AG09309 (cell line): ENCODE measurements at places on chromosomes 7 and 10.
A peak's percentile ranks its signal among the peaks of the same experiment; 100 is the strongest.

GRCh38 chr10:128814782-128815181, 652.3 kb upstream of the MGMT start:
- no peak for DNase-seq

- DNase-seq, result no peak
Observed at GRCh38 chr7:87715545-87715944, 87.3 kb downstream of the RUNDC3B start.

- DNase-seq, result no peak
Observed at GRCh38 chr7:112819536-112819935, 29.3 kb upstream of the TMEM168 start.

DNA sequence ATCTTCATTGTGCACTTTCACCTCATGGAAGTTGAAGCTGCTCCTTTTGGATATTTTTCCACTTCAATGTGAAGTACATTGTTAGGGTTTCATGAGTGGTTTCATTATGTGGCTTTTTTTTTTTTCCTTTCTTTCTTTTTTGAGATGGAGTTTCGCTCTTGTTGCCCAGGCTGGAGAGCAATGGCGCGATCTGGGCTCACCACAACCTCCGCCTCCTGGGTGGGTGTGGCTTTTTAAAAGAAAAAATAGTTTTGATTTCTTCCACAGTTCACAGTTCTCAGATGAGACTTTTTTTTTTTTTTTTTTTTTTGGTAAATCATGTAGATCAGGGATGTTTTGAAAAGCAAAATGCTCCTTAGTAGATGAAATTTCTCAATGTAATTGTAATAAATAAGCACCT, 652.3 kb upstream of the ANKRD30A start:
- no peak for DNase-seq

- no peak for DNase-seq
Observed at GRCh38 chr7:24733414-24734060, 23.7 kb downstream of the GSDME start.

GRCh38 chr7:24604630-24605029, 31.4 kb downstream of the PALS2 start:
- DNase-seq, result no peak

DNA sequence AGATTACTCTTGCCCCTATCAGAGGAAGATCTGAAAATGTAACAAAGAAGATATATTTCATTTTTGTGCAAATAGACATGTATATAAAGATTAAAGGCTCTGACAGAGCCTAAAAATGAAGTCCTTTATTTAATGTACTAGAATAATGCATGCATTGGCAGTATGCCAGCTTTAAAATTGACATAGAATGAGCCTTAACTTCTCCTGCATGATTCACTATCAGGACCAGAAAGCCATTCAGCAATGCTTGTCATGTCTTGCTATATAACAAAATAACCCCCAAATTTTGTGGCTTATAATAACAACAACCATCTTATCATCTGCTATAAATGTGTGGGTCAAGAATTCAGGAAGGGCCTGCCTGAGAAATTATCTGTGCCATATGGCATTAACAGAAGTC, 411.9 kb downstream of the GRM8 start:
- DNase-seq, result no peak

DNA sequence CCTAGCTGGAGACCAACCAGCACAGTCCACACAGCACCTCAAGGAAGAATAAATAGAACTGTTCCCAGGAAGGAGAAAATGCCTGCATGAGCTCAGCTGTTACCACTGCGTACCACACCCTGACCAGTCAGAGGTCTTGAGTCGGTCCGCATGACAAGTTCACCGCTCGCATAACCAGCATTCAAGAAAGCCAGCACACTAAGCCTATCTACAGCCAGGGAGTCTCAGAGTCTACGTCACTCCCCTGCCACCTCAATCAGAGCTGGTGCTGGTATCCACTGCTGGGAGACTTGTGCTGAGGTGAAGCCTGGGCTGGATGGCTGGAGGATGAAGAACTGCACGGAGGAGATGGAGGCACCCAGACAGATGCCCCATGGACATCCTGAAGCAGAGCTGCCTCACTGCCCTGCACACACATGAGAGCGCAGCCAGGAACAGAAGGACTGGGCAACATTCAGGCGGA, 19.6 kb downstream of the AKR1C1 start:
- no peak for DNase-seq

DNA sequence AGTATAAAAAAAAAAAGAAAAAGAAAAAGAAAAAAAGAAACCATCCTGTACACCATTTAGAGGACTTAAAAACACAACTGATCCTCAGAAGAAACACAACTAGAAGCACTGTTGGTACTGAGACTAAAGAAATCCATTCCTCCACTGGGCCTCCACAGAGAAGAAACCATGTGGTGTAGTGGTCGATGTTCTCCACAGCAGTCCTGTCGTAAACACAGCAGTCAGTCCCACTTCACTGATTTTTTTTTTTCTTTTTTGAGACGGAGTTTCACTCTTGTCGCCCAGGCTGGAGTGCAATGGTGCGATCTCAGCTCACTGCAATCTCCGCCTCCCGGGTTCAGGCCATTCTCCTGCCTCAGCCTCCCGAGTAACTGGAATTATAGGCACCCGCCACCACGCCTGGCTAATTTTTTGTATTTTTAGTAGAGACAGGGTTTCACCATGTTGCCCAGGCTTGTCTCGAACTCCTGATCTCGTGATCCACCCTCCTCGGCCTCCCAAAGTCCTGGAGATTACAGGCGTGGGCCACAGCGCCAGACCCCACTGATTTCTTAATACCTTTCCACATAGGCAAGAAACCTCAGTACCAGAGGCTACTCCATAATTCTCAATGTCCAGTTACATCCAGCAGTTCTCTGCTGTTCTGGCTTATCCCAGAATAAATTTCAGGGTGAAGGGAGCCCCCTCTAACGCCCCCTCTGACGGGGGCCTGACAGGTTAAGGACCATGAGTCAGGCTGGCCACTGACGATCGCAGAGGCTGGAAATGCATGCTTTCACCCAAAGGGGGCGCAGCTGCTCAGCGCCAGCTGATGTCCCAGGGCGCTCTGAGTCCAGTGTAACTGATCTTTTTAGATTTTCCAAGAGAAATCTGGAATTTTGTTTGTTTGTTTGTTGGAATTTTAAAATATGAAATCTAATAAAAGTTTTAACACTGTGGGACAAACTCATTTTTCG, 24.8 kb upstream of the FFAR4 start:
- no peak for DNase-seq

- DNase-seq, result no peak
Observed at GRCh38 chr10:29205787-29206186, 83.1 kb upstream of the LYZL1 start.

- no peak for DNase-seq
Observed at GRCh38 chr7:105766421-105767073, 109.9 kb downstream of the ATXN7L1 start.

DNA sequence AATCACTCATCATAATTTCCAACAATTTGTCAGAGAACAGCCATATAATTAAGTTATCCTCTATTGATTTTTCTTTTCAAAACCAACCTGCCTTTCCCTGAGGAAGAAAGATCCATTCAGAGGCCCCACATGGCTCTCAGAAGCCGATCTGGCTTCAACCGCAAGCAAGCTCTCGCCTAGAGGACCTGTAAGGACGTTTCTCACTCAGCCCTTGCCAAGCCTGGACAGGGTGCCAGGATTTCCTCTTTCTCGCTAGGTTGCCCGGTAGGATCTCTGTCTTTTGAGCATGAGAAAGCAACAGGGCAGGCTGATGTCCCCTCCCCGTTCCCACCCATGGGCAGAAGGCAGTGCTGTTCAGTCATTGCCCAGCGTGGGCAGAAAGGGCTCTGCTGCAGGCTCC, 13.0 kb downstream of the AIFM2 start:
- DNase-seq, result no peak

- no peak for DNase-seq
Observed at GRCh38 chr10:132096223-132096622, 30.5 kb downstream of the JAKMIP3 start.

DNA sequence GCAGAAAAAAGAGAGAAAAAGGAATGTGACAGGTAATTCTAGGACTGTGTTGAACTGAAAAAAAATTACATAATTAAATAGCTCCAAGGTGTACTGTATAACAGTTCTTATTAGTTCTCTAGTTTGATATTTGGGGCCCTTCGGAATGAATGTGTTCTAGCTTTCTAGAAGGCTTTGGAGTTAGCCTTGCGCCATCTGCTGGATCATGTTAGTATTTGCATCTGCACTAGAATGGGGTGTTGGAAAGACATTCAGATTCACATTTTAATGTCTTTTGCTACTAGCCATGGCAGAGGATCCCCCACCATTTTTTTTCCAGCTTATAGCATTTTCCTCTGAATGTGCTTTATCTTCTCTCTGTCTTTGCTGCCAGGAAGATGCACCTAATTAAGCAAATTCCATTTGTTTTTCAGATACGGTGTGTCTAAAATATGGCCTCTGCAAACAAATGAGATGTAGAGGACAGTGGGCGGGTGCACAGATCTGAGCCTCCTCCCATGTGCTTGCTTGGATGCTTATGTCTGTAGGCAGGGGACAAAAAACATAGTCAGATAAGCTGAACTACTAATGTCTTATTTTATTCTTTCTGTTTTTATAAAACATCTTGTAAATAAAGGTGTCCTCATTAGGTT, 238.5 kb downstream of the PHF14 start:
- peak; percentile 32 for DNase-seq

DNA sequence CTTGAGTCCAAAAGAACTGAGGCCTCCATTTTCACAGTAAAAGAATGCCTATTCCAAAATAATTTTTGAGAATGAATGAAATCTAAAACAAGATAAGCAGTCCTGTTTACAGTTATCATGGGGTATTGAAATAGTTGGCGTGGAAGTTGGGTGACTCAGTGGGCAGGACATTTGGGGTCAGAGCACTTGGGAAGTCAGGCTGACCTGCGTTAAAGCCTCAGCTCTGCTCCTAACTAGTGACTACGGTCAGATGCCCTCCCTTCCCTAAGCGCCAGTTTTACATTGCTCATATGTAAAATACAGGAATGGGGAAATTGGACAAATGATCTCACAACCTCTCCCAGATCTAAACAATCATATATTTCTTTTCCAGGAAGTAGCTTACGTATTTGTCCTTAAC, 2.3 kb upstream of the PAPSS2 start:
- no peak for DNase-seq

GRCh38 chr7:117841611-117842010, 31.6 kb downstream of the CTTNBP2 start:
- DNase-seq, result no peak

GRCh38 chr7:31410265-31410664, 69.7 kb upstream of the NEUROD6 start:
- DNase-seq, result no peak

DNA sequence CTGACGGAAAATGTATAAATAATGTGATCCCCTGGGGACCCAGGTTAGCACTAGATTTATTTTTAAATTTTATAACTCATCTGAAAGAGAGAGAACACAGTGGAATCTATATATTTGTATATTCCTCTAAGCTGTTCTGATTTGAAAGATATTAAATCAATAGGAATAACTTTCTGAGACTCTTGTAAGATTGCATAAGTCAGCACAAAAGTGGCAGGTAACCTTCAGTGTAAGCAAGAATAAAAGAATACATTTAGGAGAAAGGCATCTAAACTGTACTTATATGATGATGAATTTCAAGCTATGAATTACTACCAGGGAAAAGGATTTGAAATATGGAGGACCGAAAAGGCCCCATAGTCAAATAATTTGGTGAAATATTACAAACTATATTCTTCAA, 112.8 kb downstream of the TBXAS1 start:
- no peak for DNase-seq

GRCh38 chr10:112953174-112954159, 3.4 kb downstream of the TCF7L2 start:
- no peak for DNase-seq

DNA sequence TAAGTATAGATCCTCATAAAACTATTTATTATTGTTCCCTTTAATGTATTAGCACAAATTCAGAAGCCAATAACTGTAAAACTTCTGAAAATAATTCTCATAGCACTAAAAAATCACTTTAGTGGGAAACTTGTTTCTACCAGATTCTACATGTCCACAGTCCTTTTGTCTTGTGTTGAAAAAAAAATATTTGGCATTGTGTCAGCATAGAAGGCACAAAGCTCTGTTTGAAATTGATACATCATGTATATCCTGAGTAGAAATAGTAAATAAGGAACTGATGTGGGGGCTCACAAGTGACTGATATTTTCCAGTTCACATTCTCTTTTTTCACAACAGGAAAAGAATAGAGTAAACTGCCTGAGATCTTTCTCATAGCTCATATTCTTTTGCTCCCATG, 134.6 kb downstream of the GRM3 start:
- no peak for DNase-seq

- DNase-seq, result no peak
Observed at GRCh38 chr10:72063703-72064391, 24.5 kb downstream of the SPOCK2 start.

- DNase-seq, result no peak
Observed at GRCh38 chr10:43665054-43665453, 16.4 kb upstream of the ZNF32 start.

DNA sequence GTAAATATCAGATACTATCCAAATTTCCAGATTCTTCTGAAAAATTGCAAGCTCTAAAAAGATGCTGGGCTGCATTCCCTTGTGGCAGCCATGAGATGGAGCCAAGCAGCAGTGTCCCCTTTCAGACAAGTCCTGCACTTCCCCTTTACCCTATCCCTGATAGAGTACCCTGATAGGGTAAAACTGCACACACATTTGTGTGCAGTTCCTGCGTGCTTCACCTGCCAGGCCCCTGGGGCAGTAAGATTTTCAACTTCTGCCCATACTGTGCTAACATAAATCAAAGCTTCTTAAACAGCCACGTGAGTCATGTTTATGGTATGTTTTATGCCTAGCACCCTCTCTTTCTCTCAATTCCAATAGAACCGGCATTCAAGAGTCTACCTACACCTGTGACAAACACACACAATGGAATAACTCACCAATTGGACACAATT, 52.2 kb downstream of the IFIT5 start:
- no peak for DNase-seq

DNA sequence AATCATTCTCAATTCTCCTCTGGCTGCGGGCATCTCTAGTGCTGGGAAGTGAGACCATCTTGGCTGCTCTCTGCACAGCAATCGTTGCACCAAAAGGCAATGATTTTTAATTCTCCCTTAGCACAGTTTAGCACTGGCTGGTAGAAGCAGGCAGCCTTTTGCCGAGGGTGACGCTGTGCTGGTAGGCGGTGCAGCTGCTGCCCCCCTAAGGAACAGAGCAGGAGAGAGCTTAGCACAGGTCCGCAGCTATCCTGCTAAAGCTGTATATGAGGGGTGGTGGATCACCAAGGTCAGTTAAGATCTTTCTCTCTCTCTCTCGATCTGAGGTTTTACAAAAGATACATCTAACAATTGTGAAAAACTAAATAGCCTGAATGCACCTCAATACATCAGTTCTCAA, 390.1 kb downstream of the GATA3 start:
- DNase-seq, result no peak
